Renal cortical epithelial cell (primary cell): ENCODE measurements at places on chromosomes 1 and 21. TPM values are rescaled to one million over a fixed set of nuclear protein-coding genes. Genes with fewer than 3 reads are reported as not detected.

DNA sequence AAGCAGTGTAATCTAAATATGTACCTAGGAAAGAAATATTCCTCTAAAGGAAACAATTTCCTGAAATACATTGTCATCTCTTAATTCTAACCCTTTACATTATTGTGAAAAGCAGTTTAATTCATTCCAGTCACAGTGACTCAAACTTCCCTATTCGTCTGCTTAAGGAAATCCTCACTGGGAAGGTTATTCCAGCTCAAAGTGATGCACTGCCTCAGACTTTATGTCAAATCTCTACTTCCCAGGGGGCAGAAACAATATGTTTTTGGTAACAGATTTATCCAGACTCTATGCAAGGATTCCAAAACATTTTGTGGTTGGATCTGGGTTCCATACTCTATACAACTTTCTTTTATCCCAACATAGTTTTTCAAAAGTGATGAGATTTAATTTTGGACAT lies 145.2 kb downstream of the NTMT2 start:
- no peak for DNase-seq

GRCh38 chr1:112818990-112819689 lies 104.0 kb upstream of the PPM1J start:
- peak; percentile 8 for DNase-seq

DNA sequence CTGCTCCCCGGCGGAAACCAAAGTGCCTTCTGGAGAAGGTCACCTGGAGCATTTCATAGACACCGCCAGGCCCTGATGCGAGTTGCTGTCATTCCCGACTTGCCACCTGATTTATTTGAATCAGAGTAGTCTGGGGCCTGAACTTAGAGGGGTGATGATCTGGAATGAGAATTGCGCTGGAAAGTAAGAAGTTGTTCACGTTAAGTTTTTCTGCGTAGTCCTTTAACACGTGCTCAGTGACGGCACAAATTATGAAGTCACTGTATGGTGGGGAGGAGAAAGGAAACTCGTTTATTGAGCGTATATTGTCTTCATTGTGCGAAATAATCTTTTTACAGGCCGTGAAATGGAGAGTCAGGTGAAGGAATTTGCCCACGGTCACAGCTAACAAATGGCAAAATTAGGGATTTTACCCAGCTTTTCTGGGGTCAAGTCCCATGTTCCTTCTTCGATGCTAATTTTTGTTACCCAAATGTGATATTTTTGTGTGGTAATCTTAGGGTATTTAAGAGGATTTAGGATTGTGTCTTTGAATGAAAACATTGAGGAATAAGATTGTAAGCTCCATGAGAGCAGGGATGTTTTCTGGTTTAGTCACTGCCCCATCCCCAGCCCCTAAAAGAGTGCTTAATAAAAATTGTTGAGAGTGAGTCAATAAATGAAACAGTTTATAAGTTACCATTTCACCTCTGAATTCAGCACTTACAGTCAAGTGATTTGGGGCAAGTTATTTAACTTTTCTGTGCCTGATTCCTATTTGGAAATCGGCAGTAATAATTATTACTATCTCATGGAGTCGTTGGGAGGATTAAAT lies 46.4 kb upstream of the NBL1 start:
- DNase-seq = peak; percentile 25

GRCh38 chr1:154869351-154870114 lies 548 bp downstream of the KCNN3 start:
- peak; percentile 18 for DNase-seq

- no peak for DNase-seq
Measured at GRCh38 chr21:15730484-15731242, 881 bp downstream of the USP25 start.

Gene UBQLN4
- 16.0 and 25.2 TPM in 2 replicates for total RNA-seq
